Stimulated activated CD4-positive, alpha-beta T cell treated with anti-CD3 and anti-CD28 coated beads, Interleukin-4, amount 100 ng/mL, for 4 hours (primary cell): ENCODE measurements at places on chromosomes 5 and 9.

GRCh38 chr9:73714294-73714693 lies 562.6 kb downstream of the ANXA1 start:
- no peak for DNase-seq

- no peak for DNase-seq
Observed at GRCh38 chr5:45454114-45454513, 242.1 kb downstream of the HCN1 start.

DNA sequence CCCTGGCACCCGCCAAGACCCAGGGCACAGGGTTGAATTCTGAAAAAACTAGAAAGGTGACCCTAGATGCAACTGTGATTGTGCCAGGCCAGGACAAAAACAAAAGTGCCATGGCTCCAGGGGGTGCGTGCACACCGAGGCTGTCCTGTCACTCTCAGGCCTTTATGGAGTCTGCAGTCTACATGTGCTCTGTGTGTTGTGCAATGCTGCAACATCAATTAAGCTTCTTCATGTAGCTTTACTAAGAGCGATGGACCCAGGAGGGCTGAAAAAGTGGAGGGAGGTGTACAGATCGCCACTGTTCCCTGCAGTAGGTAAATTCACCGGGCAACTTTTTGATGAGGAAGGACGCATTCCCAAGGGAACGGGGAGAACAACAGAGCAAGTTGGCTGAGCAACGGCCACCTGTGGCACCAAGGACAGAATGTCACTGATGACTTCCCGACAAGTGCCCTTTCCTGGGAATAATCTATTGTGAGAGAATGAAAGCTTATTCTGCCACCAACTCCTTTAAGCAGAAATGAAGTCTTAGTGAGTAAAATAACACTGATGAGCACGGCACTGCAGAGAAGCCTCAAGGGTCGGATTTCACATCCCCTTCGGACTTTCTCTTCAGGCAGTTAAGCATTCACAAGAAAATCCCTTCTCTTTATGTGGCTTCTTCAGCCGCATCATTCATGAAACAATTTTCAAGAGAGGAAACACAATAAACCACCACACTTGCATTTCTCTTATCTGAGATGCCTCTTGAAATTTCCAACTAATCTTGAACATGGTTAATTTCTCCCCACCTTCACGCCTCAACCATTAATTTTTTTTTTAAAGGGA lies 149.6 kb downstream of the DROSHA start:
- DNase-seq = no peak

DNA sequence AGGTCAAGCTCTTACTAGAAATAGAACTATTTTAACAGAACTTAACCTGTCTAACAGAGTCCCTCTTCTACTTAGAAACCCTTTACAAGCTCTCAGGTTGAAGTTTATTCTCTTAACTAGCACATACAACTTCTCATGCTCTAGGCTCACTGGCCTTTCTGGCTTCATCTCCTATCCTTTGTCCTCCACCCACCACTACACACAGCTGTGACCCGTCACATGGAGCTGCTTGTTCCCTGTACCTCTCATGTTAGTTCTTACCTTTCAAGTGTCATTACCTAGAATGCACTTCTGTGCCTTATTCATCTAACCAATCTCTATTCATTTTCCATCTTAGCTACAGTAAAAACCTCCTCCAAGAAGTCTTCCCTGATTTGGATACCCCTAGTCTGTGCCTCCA lies 89.4 kb upstream of the APC start:
- no peak for DNase-seq

GRCh38 chr5:16936989-16937438 lies 926 bp upstream of the MYO10 start:
- no peak for DNase-seq

DNA sequence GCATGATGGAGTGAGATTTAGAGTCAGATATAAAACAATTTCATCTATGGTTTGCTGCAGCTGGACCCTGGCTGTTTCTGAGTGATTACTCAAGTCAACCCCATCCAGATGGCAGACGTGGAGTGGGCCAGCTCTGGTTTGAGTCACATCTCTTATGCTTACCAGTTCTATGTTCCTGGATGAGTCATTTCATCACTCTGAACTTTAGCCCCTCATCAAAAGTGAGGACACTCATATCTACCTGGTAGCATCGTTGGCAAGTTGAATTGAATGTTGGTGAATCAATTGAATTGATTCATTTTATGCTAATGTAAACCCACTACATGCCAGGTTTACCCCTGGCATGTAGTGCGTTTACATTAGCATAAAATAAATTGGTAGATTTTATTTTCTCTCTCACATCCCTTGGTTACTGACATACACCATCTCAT lies 176.4 kb downstream of the FGF18 start:
- no peak for DNase-seq
